ENCODE measurements at places on chromosomes 12 and 14.

DNA sequence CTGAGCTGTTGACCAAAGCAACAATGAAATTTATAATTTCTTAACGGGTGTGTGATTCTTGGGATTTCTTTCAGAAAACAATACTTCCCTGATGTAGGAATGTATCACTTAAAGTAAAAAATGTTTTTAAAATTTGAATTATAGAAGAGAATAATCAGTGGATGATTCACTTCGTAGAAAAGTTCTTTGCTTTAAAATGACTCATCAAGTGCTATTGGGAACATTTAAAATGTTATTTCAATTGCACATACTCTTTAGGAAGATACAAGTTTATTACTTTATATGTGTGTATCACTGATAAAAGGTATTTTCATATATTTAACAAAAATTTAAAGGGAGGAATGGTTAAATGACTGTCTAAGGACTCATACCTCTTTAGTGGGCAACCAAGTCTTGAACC, 155.3 kb downstream of the PDE3A start:
- no peak for DNase-seq

DNA sequence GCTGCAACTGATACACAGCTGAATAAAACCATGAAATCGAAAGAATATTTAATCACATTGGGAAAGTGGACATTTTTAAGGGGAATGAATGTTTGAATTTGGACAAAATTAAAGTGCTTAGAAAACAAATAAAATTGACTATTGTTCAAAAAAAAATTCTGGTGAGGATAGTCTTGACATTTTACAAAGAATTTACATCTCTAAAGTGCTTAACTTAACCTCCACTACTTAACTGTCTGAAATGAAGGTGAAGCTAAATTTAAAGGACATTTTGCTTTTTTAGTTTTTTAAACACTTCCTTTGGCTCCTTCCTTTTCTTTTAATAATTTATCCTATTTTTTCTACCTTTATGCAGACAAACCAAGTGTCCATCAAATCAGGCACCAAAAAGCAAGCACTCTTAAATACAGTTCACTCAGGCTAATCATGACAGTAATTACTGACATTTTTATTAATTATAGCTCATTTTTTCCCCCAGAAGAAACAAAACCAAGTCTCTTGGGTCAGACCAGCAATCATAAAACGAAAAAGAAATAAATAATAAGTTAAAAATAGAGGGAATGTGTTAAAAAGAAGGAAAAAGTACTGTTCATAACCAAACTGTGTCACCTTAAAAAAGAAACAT, 5.7 kb upstream of the CCND2 start:
- no peak for DNase-seq

DNA sequence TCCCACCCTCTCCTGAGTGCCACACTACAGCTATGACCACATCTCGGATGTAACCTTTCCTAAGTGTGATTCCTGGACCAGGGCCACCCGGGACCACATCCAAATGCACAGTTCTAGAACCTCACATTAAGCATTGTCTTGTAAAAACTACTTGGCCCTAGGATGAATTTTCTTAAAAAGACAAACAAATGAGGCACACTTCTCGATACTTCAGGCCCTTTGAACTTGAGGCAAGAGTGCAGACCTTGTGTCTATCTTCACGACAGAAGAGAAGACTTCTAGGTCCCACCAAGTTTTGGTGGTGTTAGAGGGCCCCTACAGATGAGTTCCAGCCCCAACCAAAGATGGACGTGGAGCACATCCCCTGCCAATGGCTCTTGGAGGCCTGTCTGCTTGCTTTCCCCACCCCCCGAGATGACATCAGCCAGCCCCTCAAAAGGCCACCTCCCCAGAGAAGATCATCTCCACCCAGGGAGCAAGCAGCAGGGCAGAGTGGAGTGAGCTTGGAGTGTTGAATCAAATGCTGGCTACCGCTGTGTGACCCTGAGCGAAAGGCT, 9.3 kb downstream of the ISCU start:
- no peak for DNase-seq

DNA sequence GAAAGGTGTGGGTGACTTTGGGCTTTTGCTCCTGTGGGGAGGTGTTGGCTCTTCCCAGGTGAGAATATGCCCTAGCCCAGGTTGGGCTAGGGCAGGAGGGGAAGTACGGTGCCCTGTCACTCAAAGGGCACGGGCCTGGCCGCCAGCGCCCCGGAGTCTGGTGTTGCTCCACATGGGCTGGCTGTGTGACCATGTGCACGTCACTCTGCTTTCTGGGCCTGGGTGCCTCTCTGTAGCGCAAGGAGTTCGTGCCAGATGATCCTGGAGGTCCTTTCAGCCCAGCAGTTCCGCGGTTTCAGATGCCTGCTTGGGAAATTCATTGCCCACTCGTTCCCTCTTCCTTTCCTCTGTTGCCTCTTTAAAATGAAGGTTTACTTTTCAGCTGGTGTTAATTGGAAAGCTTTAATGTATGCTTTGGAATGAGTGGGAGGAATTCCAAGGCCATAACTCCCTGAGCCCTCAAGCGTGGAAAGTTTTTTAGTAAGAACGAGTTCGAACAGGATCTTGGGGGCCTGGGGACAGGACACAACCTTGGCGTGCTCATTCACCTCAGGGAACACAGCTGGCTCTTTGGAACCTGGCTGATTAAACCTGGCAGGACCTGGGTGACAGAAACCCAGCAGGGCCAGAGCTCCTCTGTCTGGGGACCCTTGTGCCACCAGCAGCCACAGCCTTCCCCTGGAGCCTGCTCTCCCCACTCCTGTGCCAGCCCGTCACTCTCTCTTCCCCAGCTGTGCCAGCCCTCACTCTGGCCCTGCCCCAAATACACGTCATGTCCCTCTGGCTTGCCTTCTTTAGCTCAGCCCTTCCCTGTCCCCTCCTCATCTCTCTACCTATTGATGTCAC, 42.8 kb downstream of the TSPAN9 start:
- no peak for DNase-seq

- DNase-seq, result no peak
These were observed 11.9 kb downstream of the CACNA2D4 start for GRCh38 chr12:1906579-1906978.

- no peak for DNase-seq
These were observed 31.9 kb upstream of the ACSM4 start for GRCh38 chr12:7271893-7272514.

DNA sequence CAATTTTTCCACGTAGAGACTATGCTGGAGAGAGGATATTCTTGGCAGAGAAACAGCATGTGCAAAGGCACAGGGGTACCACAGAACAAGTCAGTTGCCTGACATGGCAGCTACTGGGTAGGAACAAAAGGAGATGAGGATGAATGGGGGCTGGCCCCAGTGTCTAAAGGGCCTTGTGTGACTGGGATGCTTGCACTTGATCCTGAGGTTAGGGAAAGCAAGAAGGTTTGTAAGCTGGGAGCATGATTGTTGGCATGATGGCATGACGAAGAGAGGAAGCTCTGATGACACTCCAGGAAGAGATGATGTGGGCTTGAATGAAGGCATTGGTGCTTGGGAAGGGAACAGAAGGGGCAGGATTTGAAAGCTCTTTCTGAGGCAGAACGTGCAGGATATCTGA, 139.1 kb downstream of the ZFP36L1 start:
- no peak for DNase-seq

DNA sequence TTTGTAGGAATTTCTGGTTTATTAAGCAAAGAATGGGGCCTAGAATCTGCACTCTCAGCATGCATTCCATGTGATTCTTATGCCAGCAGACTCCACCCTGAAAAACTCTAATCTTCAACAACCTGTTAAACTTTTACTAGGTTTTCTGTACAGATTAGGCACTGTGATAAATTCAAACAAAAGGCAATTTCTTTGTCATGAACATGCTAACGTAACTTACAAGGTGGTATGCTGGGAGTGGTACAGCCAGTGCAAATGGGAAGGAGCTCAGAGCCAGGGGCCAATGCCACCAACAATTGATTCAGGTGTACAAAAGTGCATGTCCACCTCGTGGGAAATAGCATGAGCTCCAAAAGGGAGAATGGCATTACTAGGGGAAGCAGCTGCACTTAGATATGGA, 83.0 kb downstream of the PPFIBP1 start:
- DNase-seq, result no peak

- no peak for DNase-seq
These were observed 2.6 kb downstream of the TMEM132D start for GRCh38 chr12:129901254-129901653.

DNA sequence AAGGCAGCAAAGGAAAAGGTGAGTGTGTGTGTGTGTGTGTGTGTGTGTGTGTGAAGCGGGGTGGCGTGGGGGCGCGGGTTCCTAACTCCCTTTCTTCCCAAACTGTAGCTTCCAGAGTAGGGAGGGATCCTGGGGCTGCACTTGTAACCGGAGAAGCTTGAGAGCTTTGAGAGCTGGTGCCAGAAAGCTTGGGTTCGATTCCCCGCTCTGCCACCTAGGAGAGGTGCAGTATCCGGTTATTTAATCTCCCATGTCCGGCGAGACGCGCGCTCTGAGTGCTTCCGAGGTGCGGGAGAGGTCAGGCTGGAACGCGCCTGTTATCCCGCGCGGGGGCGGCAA, 7.2 kb upstream of the RACGAP1 start:
- no peak for DNase-seq

- DNase-seq, result no peak
These were observed 15.5 kb downstream of the CDCA4 start for GRCh38 chr14:105005329-105005928.
